Globus pallidus (tissue), 1 donor: ENCODE measurements at places on chromosomes 16 and 17.

- DNase-seq = no peak
These were observed 40.6 kb upstream of the ARL6IP1 start for GRCh38 chr16:18841833-18842525.

DNA sequence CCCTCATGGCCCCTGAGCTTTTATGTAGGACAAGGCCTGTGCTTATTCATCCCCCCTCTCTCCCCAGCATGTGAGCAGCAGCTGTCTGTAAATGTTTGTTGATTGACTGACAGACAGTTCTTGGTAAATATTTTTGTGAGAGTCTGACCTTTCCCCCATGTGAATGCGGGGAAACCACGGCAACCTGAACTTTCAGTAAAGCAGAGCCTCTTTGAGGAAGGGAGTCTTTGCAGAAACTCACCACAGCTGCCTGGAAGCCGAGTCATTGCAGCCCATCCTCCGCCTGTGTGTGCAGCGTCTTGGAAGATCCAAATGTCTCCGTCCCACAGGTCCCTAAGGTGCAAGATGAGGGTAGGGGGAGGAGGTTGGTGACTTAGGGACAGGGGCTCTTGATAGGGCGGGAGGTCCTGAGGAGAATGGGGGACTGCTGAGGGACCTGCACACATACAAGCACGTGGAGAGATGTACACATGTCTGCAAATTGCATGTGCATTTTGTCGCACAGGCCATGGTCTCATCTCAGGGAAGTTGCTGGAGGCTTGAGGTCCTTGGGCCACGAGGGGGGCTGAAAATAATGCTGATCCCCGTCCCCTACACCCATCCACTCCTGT is 23.0 kb upstream of the IL21R start:
- DNase-seq = no peak

DNA sequence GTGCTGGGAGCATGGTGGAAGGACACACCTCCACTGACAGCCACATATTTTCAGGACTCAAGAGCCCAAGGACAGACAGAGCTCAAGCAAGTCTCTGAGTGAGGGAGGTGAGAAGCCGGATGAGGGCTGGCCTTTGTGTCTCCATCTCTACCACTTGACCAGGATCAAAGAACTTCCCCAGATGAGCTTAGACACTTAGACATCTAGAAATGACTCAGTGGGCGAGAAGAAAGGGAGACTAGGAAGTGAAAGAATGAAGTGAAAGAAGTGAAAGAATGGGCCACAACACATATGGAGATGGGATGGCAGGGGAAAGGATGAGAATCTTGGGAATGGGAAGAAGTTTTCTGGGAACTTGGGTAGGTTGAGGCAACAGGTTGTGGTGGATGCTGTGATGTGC is 274.9 kb upstream of the CCL2 start:
- DNase-seq = no peak

DNA sequence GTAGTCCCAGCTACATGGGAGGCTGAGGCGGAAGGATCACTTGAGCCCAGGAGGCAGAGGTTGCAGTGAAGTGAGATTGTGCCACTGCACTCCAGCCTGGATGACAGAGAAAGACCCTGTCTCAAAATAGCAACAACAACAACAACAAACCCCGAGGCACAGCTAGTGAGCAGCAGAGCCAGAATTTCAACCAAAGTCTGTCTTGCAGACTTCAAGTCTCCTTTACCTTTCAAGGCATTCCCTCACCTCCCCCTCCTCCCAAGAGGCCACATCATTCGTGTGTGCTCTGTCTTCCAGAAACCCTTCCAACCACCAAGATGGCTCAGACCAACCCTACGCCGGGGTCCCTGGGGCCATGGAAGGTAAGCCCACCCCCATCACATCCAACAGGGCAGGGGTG is 2.2 kb downstream of the CRYBA1 start:
- DNase-seq = no peak

DNA sequence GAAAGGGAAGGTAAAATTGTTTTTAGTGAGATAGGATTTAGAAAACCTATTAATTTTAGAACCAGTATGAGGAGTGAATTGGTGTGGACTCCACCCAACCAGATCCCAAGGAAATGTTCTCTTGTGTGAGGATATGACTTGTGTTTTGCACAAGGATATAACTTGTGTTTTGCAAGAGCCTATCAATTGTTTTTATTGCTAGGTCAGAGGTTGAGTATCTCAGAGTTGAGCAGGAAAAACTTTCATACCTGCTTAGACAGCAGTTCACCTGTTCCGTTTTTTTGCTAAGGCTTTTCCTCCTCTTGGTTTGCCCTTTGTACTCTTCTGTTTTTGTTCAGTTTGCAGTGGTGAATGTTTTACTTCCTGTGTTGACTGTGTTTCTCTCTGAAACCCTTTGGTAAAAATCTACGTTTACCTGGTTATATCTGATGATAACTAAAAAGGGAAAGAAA is 5.1 kb downstream of the NBR1 start:
- DNase-seq = no peak
